ENCODE measurements at places on chromosomes 16 and 17.

DNA sequence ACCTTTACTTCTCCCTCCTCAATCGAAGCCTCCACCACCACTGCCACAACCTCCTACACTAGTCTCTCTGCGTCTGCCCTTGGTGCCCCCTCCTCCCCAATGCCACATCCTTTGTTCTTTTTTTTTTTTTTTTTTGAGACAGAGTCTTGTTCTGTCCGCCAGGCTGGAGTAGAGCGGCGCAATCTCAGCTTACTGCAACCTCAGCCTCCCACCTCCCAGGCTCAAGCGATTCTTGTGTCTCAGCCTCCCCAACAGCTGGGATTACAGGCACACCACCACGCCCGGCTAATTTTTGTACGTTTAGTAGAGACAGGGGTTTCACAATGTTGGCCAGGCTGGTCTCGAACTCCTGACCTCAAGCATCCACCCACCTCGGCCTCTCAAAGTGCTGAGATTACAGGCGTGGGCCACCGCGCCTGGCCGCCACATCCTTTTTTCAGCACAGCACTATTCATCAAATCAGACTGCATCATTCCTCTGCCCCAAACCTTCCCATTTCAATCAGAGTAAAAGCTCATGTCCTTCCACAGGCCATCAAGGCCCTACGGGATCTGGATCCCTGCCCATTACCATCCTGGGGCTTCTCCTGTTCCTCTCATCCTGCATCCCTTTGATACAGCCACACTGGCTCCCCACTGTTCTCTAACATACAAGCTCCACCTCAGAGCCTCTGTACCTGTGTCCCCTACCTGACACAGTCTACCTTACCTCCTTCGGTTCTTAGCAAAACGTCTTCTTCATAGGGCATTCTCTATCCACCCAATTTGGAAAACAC, 2.0 kb downstream of the KLHL11 start:
- no peak for DNase-seq
- no peak overlapping the region for H3K27ac ChIP-seq
- peaks cover 9% of the 10 kb centered on the region for H3K4me1 ChIP-seq
- H3K36me3 ChIP-seq, result peaks cover 16% of the 10 kb centered on the region
- no peak overlapping the region for H3K4me3 ChIP-seq

GRCh38 chr17:9880582-9880999, 24.5 kb downstream of the RCVRN start:
- no peak overlapping the region for H3K4me3 ChIP-seq
- no peaks in the 10 kb centered on the region for H3K36me3 ChIP-seq
- H3K27ac ChIP-seq, result peak overlapping the region; percentile 19
- DNase-seq, result no peak

- H3K27ac ChIP-seq, result no peak overlapping the region
- H3K36me3 ChIP-seq, result no peaks in the 10 kb centered on the region
- DNase-seq, result no peak
These were observed 36.0 kb downstream of the ZFP90 start for GRCh38 chr16:68575082-68575481.

DNA sequence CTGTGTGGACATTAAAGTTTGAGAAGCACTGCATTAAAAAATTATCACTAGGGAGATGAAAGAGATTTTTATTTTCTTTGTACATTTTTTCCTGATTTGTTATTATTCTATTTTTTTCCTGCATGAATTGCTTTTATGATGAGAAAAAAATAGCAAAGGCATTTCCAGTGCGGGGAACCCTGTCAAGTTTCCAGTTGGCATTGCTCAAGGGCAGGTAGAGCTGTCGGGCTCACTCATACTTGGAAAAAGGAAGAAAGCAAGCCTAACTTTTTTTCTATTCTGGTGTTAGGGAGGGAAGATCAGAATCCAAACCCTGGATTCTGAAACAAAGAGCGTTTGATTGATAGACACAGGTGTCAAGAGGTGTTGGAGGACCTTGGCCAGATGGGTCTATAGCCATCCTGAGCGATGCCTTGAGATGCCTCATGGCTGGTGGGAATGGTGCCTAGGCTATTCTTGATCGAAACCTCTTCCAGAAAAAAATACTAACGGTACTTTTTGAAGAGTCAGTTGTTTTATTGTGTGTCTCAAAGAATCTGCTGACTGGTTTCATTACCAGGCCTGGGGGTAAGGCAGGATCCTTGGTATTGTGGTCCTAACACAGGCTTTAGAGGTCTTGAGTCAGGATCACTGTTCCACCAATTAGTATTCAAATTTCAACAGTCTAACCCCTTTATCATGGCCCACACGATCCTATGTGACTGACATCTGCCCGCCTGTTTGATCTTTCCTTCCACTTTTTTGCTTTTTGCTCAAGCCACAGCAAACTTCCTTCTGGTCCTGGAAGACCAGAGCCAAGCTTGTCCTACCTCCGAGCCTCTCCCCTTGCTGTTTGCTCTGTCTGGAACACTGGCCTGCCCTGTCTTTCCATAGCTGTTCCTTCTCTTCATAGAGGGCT, 20.1 kb downstream of the SNX29 start:
- no peak for DNase-seq
- H3K27ac ChIP-seq, result no peak overlapping the region
- peaks cover 13% of the 10 kb centered on the region for H3K4me1 ChIP-seq
- peaks cover 5% of the 10 kb centered on the region for H3K36me3 ChIP-seq

GRCh38 chr17:19305256-19305655, 57.3 kb downstream of the B9D1 start:
- no peak overlapping the region for H3K27ac ChIP-seq
- peaks cover 30% of the 10 kb centered on the region for H3K36me3 ChIP-seq
- peaks cover 26% of the 10 kb centered on the region for H3K4me1 ChIP-seq
- no peak for DNase-seq

GRCh38 chr17:22286337-22287041, 594.2 kb downstream of the KCNJ18 start:
- no peaks in the 10 kb centered on the region for H3K36me3 ChIP-seq
- H3K4me1 ChIP-seq, result no peaks in the 10 kb centered on the region
- H3K27ac ChIP-seq, result no peak overlapping the region
- H3K4me3 ChIP-seq, result no peak overlapping the region

DNA sequence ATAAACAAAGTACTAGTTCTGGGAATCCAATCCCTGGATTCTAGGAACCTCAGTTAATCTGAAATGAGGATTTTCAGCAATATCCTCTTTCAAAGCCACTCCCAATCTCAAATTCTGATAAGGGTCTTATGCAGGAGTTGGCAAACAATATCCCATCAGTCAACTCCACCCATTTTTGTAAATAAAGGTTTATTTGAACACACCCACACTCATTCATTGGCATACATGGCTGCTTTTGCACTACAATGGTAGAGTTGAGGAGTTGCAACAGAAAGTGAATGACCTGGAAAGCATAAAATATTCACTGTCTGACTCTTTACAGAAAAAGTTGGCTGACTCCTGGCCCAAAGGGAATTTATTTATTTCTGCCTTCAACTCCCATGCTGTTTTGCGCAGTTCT, 157.7 kb upstream of the CDH11 start:
- H3K4me3 ChIP-seq, result no peak overlapping the region
- H3K4me1 ChIP-seq, result no peaks in the 10 kb centered on the region
- no peak overlapping the region for H3K27ac ChIP-seq
- no peaks in the 10 kb centered on the region for H3K36me3 ChIP-seq
- DNase-seq, result no peak
- H3K27me3 ChIP-seq, result no peaks in the 10 kb centered on the region

GRCh38 chr17:55303701-55304145, 39.0 kb downstream of the HLF start:
- no peak overlapping the region for H3K27ac ChIP-seq
- no peak overlapping the region for H3K4me3 ChIP-seq
- H3K4me1 ChIP-seq, result no peaks in the 10 kb centered on the region
- no peak for DNase-seq
- H3K27me3 ChIP-seq, result no peaks in the 10 kb centered on the region

GRCh38 chr17:75173526-75173925, 9.2 kb downstream of the SUMO2 start:
- no peak overlapping the region for H3K27ac ChIP-seq
- H3K36me3 ChIP-seq, result peaks cover 69% of the 10 kb centered on the region
- no peak overlapping the region for H3K4me3 ChIP-seq
- H3K4me1 ChIP-seq, result no peaks in the 10 kb centered on the region
- H3K27me3 ChIP-seq, result no peaks in the 10 kb centered on the region

DNA sequence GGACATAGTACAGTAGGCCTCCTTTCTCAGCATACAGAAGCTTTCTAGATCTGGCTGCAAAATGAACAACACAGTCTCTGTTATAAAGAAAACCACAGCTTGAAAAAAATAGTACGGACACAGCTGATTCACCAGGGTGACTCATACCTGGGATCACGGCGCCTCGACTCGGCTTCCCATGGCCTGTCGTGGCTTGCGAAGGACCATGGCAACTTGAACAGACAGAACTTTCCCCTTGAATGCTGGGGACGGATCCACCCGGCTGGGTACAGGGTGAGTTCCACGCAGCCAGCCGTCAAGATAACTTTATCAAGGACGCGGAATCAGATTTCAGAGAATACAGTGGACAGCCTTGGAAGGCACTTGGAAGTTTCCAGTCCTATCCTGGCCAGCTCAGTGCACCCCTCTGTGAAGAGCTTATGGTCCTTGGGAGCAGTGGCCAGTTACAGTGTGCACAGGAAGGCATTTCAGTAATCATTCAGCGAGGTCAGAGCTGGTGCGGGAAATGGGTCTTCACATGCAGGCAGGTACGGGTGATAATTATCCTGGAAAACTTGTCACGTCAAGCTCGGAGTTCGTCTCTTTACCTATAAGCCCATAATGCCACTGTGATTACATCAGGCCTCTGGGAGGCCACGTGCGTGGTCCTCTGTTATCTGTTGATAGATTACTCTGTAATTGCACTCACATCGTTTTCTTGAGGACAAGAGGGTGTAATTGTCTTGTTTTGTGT, 57.9 kb upstream of the MAF start:
- H3K36me3 ChIP-seq, result no peaks in the 10 kb centered on the region
- peaks cover 6% of the 10 kb centered on the region for H3K4me1 ChIP-seq
- no peak overlapping the region for H3K4me3 ChIP-seq
- no peaks in the 10 kb centered on the region for H3K27me3 ChIP-seq

GRCh38 chr17:16444258-16444886, 29.0 kb downstream of the TRPV2 start:
- DNase-seq, result no peak
- H3K36me3 ChIP-seq, result peaks cover 80% of the 10 kb centered on the region

DNA sequence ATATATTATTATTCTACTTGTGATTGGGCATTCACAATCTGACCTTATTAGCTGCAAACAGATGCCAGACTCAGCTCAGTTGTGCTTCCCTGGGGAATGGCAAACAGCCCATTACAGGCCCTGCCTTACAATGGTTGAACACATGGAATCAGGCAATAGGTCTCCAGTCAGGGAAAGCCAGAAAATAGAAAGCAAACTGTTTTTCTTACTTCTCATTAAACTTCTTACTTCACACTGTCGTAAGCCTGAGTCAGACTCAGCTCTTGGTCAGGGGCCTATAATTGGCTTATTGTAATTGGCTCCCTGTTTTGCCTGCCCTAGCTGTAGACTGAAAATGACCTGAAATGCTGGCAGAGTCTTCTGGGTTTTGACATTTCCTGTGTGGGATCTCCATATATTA, 77.0 kb upstream of the CA10 start:
- no peak overlapping the region for H3K27ac ChIP-seq
- no peaks in the 10 kb centered on the region for H3K27me3 ChIP-seq
- H3K4me1 ChIP-seq, result no peaks in the 10 kb centered on the region
- no peaks in the 10 kb centered on the region for H3K36me3 ChIP-seq
- no peak overlapping the region for H3K4me3 ChIP-seq

GRCh38 chr17:75488693-75489510, 26.4 kb downstream of the CASKIN2 start:
- no peak overlapping the region for H3K4me3 ChIP-seq
- peaks cover 10% of the 10 kb centered on the region for H3K4me1 ChIP-seq
- peaks cover 78% of the 10 kb centered on the region for H3K36me3 ChIP-seq
- no peaks in the 10 kb centered on the region for H3K27me3 ChIP-seq
- no peak for DNase-seq

- peaks cover 52% of the 10 kb centered on the region for H3K27me3 ChIP-seq
- no peaks in the 10 kb centered on the region for H3K36me3 ChIP-seq
- H3K4me1 ChIP-seq, result no peaks in the 10 kb centered on the region
- no peak overlapping the region for H3K27ac ChIP-seq
- H3K4me3 ChIP-seq, result no peak overlapping the region
These were observed 45.3 kb downstream of the COX4I1 start for GRCh38 chr16:85844786-85845185.

- no peak overlapping the region for H3K27ac ChIP-seq
- no peaks in the 10 kb centered on the region for H3K27me3 ChIP-seq
These were observed 35.8 kb upstream of the ADGRG1 start for GRCh38 chr16:57592591-57593003.

DNA sequence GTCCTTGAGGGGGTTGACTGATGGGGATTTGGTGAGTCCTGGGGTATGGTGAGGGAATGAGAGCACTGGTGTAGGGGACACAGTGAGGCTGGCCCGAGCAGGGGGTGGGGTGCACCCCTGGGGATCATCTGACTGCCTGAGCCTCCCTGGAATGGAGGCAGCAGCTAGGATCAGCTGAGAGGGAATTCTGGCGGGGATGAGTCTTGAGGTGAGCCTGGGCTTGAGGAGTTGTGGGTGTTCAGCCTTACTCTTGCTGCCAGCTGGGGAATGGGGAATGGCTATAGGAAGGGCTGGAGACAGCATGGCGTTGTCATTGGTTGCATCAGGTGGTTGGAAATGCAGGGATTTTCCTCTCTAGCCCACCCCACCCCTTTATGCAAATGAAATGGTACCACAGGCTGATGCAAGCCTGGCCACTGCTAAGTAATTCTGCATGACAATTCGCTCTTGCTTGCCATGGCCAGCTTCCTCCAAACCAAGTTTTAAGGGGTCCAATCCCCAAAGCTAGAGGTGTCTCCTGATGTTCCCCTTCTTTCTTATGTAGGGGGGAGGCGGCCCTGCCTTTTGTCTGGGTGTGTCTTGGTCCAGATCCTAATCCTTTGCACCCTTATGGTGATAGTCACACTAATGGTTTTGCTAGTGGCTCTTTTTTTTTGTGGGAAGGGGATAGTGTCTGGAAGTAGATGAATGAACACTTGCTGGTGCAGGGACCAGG, 7.5 kb downstream of the NFE2L1 start:
- peaks cover 55% of the 10 kb centered on the region for H3K4me1 ChIP-seq
- H3K4me3 ChIP-seq, result peak overlapping the region; percentile 84
- H3K27me3 ChIP-seq, result no peaks in the 10 kb centered on the region
- H3K36me3 ChIP-seq, result peaks cover 77% of the 10 kb centered on the region

DNA sequence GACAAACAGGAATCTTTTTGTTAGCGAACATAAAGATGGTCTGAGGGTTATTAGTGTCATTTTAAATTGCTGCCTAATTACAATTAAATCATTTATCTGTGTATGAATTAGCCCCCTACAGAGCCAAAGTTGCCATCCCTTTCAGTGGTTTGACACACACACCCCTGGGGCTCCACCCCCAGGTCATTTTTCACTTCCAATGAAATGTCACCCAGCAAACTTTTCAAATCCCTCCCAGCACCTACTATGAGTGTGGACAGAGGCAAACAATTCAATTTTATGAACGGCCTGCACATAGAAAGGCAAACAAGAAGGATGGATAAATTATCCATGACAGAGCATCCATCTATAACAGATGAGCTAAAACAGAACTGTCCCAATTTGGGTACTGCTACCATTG, 2.4 kb downstream of the MYH10 start:
- no peak for DNase-seq
- H3K36me3 ChIP-seq, result peaks cover 2% of the 10 kb centered on the region
- H3K27ac ChIP-seq, result no peak overlapping the region
- no peak overlapping the region for H3K4me3 ChIP-seq
- H3K27me3 ChIP-seq, result no peaks in the 10 kb centered on the region

- no peak overlapping the region for H3K27ac ChIP-seq
- no peak overlapping the region for H3K4me3 ChIP-seq
- H3K27me3 ChIP-seq, result no peaks in the 10 kb centered on the region
- DNase-seq, result no peak
- no peaks in the 10 kb centered on the region for H3K36me3 ChIP-seq
These were observed 25.8 kb downstream of the SLC38A7 start for GRCh38 chr16:58658796-58659211.

GRCh38 chr17:59783221-59784047, 76.0 kb downstream of the VMP1 start:
- peak; percentile 86 for DNase-seq
- no peaks in the 10 kb centered on the region for H3K27me3 ChIP-seq
- H3K4me3 ChIP-seq, result no peak overlapping the region
- H3K4me1 ChIP-seq, result peaks cover 8% of the 10 kb centered on the region
